ENCODE measurements at places on chromosomes 6 and 20. TPM values are rescaled to one million over a fixed set of nuclear protein-coding genes. Genes with fewer than 3 reads are reported as not detected.
A peak's percentile ranks its signal among the peaks of the same experiment; 100 is the strongest.

- no peak for DNase-seq
Measured at GRCh38 chr6:122747573-122747972, 31.9 kb upstream of the FABP7 start.

DNA sequence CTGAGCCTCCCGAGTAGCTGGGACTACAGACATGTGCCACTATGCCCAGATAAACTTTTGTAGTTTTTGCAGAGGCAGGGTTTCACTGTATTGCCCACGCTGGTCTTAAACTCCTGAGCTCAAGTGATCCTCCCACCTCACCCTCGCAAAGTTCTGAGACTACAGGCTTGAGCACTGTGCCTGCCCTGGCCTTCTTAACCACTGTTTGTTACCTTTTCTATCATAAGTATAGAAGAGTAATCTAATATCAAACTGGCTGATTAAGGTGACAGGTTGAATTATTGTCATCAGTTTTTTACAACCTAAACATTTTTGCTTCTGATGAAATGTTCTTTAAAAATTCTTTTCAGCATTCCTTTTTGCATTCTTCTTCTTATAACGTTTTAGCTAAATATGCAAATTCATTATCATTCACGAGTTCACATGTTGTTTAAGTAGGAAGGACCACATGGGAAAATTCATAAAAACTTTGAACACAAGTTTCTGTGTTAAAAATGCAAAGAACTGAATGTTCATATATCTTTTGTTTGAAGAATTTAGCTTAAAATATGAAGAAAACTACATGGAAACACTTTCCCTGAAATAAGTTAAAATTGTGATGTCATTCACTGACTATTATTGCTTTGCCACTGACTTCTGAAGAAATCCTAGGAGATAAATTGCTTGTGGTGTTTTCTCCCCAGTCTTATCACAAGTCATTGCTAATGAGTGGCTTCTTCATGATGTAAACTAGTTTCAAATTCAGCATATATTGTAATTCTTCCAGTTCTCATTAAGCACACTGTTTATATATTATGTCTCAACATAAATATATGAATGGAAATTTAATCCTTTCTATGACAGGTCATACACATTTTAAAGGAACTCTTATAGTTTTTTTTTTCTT lies 106.7 kb downstream of the ADGRB3 start:
- no peak for DNase-seq

DNA sequence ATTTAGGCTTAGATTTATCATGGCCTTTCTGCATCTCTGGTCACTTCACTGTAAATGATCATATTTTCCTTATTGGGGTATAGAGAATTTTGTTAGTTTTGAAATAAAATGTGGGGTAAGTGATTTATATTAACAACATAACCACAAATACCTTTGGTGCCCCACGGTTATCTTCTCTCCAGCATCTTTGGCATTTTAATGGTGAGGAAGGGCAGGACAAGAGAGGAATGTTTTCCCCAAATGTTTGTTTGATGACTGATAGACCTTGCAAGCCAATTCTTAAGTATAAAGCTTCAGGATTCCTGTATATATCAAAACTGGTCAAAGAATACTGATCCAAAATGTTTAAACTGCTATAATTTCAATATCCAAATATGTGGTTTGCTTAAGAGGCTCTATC lies 171.6 kb upstream of the SMLR1 start:
- no peak for DNase-seq

DNA sequence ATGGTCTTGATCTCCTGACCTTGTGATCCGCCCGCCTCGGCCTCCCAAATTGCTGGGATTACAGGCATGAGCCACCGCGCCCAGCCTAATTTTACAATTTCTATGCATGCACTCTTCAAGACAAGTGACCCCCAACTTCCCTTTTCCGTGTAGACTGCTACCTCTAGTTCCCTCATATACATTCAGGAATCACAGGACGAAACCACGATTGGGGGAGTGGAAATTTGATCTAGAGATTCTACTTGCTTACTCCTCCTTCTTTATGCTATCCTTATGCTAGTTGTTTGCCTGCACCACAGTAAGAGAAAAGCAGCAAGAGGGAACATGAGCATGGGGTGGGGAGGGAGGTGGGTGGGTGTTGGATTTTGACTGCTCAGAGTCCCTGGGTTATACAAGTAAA lies 34.9 kb downstream of the OSTM1 start:
- no peak for DNase-seq

DNA sequence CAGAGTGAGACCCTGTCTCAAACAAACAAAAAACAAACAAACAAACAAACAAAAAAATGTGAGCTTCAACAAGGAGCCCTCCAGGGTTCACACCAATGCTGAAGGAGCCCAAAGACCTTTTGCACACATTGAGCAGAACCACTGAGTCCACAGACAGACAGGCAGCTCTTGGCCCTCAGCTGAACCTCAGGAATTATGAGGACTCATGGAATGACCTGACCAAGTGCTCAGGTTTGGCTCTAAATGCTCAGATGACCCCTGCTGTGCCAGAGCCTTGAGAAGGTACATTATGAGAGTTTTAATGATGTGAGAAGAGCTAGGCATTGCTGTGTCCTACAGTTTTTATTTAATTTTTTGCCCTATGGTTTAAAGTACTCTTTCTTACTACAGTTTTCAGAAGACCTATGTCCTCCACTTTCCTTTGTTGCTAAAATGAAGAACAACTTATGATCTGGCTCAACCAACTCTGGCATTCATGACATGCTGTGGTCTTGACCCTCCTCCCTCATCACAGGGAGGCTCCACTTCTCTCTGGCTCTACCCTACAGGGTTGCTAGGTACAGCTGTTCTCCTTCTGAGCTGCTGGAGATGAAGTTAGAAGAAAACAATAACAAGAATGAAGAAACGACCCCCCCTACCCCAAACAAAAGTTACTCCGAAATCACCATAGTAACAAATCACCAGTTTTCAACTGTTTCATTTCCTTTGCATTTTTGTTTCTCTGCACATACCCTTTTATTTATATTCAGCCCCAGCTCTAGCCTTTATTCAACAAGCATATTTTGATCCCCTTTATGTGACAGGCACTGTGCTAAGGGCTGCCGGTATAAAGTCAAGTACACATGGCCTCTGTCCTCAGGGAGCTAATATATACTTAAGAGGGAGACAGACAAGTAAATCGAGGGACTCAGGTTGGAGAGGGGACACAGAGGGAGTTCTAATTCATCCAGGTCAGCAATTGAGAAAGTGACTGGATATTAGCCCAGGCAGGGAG lies 128.7 kb upstream of the TRAF3IP2 start:
- no peak for DNase-seq

- peak; percentile 30 for DNase-seq
Measured at GRCh38 chr6:154653853-154654252, 79.4 kb upstream of the SCAF8 start.

GRCh38 chr6:112179631-112180030 lies 74.7 kb downstream of the LAMA4 start:
- no peak for DNase-seq

DNA sequence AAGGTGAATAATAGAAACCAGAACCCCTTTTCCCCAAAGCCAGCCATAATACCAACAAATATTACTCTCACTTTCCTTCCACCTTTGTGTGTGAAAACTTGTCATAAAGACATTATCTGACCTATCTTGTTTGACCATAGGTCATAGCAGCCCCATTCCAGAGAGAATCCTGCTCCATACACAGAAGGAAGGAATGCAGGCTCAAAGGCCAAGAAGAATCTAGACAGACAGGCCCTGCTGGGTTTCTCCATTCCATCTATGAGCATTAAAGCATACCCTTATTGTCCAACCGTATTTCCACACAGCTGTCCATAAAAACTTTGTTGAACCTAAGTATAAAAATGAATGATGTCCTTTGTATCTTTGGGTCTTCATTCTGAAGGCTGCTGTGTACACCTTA lies 40.7 kb upstream of the KCNK5 start:
- DNase-seq = peak; percentile 74

GRCh38 chr6:85127168-85127498 lies 322.8 kb upstream of the NT5E start:
- no peak for DNase-seq

DNA sequence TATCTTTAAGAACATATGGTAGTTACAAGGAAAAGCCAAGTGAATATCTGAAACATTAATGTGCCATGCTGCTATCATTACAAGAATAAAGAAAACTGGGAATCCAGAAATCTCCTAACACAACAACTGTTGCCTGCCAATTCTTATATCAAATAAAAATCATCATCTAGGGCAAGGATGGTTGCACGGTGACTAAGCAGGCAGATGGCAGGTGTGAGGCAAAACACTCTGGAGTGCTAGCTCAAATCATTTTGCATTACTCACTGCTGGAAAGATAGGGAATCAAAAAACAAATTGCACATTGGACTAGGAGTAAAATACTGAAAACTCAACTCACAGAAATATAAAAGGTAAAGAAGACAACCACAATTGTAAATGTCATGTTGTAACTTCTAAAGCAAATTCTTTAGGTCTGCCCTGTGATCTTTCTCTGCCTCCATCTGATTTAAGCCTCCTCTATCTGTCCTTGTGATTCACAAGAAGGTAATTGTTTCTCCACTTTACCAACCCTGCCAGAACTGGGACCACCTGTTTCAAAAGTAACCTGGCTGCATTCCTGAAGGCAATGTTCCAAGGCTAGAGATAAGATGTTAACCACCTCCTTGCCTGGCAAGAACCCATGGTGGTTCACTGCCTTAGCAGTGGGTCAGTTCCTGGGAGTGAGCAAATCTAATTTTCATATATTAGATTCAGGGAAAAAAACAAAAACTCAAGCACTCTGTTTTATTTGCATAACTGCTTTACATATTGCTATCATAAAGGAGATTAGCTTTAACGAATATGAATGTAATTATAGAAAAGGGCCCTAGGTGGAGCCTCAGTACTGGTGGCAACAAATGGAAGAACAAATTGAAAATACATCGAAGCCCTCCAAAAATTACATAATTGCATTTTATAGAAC lies 33.1 kb upstream of the LCA5 start:
- DNase-seq = peak; percentile 94

Gene BMP5
- not detected for total RNA-seq

Gene WFDC8
- not detected for total RNA-seq

Gene NEDD9
- total RNA-seq = 36.4 TPM

Gene NRSN1
- total RNA-seq = not detected

Gene ZNF334
- 1.7 TPM for total RNA-seq

Gene SS18L1
- 65.8 TPM for total RNA-seq

Gene ZNF831
- total RNA-seq = not detected

Gene MOG
- not detected for total RNA-seq

Gene PTCRA
- not detected for total RNA-seq

Gene SYCP2L
- 0.08 TPM for total RNA-seq

Gene SLC17A3
- total RNA-seq = not detected

Gene HS3ST5
- total RNA-seq = not detected
